GM04504 (cell line): ENCODE measurements at places on chromosomes 6 and 20.

GRCh38 chr6:15391500-15391899, 145.6 kb downstream of the JARID2 start:
- no peak for DNase-seq

DNA sequence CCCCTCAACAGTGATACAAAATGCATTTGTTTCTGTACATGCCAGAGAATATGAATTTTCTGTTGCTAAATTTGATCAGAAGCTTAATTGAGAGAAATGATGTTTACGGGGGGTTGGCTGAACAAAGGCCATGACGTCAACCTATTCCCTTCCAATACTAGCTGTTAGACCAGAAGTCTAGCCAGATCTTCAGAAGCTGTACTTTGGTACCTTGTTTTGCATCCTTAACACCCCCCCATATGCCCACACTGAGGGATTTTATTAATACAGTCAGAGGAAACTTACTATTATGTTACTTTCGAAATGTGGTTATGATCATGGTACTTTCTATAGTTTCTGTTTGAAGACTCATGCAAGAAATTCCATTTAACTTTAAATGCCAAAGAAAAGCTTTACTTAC, 3.1 kb downstream of the NCOA7 start:
- DNase-seq: no peak

DNA sequence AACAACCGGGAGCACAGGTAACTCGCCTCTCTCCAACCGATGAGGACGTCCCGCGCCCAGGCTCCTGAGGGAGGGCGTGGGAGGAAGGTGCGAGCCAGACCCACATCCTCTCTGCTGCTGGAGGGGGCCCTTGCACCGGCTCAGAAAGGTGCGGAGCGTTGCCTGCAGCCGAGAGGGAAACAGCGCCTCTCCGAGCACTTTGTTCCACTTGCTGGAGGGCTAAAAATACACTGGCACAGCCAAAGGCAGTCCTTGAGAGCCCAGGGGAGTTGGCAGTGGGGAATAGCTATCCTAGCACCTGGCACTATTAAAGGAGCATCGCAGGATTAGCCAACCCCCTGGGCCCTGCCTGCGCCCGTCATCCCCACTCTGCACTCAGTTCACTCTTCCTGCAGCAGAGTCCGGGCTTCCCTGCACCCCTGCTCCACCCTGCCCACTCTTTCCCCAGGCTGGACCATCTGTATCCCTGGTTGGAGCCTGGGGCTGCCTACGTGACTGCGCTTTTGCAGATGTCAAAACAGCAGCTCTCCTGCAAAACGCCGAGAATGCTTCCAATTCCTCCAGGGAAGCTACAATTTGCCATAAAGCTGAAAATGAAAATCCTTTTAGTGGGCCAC, 108.9 kb downstream of the SNX5 start:
- DNase-seq: no peak

- DNase-seq: no peak
Measured at GRCh38 chr6:126804332-126805064, 314.0 kb upstream of the RSPO3 start.

- no peak for DNase-seq
Measured at GRCh38 chr6:140850438-140850837, 1282.3 kb upstream of the GJE1 start.

DNA sequence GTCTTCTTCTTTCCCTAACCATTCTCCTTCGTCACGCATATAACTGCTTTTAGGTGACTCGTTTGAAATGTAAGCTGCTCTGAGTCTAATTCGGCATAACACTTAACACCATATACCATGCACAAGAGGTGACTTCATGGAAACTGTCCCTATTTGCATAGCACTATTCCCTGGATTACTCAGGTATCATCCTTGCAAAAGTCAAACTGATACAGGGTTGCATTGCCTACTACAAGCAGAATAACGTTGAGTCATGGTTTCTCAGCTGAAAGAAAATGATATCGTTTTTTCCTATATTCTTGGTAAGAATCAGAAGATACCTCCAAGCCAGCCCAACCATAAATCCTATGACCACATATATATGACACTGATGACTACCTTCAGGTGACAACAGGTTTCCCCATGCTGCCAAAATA, 227.5 kb downstream of the ATXN1 start:
- no peak for DNase-seq

DNA sequence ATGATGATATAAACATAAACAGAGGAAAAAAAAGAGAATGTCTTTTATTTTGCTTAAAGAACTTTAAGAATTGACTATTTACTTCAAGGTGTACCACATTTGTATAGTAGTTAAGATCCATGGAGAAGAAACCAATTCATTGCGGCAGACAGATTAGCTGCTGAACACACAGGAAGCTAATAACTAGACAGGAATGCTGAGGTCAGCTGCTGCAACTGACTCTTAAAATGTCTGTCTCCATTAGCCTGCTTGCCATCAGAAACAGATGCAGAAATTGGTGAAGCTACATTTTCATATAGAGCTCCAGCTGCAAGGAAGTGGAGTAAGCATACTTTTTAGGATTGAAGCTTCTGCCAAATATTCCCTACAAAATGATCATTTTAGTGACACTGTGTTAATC, 939.5 kb downstream of the EPHA7 start:
- DNase-seq: no peak

- no peak for DNase-seq
Measured at GRCh38 chr6:42754759-42755158, 8.9 kb upstream of the TBCC start.

GRCh38 chr6:98118397-98119045, 715.9 kb upstream of the POU3F2 start:
- no peak for DNase-seq

- no peak for DNase-seq
Measured at GRCh38 chr6:28884423-28885131, 39.2 kb downstream of the TRIM27 start.

- DNase-seq: peak; percentile 88
Measured at GRCh38 chr20:8646033-8646441, 422.9 kb upstream of the PLCB4 start.

DNA sequence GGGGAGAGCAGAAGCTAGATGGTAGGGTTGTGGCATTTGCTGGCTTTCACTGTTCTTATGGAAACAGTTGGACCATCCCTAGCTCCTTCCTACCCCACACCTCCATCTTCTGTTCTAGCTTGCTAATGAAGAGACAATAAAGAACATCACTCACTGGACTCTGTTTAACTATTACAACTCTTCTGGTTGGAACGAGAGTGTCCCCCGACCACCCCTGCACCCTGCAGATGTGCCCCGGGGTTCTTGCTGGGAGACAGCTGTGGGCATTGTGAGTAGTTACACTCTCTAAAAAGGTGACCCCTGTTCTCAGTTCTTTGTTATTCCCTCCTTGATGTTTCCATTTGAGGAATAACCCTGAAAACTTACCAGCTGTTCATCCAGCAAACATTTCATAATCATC, 40.4 kb upstream of the NOP56 start:
- no peak for DNase-seq

- no peak for DNase-seq
Measured at GRCh38 chr6:33817489-33817888, 13.7 kb upstream of the MLN start.

DNA sequence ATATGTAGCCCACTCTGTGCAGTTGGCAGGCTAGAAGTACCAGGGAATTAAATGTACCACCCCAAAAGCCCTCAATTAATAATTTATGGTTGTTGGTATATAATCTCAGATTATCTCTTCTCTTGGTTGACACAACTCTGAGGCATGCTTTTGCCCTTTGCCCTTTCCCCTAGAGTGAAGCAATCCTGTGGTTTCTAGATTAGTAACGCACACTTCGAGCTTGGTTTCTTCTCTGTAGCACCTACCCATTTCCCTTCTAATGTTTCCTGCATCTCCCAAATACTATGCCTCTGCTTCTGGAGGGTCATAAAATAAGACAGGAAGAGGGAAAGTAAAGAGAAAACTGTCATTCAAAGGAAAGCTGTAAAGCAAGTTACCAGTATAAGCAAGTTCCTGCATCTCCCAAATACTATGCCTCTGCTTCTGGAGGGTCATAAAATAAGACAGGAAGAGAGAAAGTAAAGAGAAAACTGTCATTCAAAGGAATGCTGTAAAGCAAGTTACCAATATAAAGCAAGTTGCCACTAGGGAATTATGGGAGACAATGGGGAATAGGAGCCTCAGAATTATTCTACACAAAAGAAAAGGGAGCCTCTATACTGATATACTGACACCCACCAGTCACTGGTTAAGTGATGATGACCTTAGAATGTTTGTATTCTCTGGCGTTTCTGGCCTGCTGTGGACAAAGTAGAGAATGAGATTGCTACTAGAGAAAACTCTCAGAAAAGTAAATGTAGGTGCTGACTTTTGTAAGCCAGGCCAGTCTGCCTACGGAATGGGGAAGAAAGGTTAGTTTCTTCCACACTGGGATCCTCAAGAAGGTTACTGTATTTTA, 862.6 kb upstream of the MAN1A1 start:
- no peak for DNase-seq

DNA sequence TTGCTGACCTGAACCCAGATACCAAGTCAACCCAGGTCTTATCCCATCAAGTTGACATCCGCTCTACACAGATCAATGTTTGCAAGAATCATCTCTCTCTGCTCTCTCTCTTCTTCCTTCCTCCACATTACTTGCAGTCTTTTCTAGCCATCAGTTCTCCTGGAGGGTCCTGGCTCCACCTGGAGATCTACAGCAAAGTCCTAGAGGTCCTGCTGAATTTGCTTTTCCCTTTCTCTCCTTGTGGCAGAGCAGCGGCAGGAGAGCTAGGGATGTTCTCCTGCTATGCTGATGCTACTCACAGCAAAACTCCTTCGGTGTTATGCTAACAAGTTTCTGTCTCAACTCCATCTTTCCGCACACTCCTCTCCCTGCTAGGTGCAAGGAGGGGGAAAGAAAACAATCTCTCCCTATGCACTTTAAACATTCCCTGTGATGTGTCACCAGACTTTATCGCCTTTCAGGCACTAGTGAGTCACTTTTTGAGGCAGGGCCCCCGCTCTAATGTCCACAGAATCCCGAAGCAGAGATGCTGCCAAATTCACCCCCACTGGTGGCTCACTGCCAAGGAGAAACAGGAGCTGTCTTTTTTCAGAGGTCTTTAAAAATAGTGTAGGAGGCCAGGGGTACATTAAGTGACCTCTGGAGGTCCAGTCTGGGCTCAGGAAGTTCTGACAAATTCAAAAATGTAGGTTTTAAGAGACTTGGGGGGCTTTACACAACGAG, 62.6 kb downstream of the FAM50B start:
- DNase-seq: no peak
